ENCODE measurements at places on chromosomes 16 and 17.
A peak's percentile ranks its signal among the peaks of the same experiment; 100 is the strongest.

- peak; percentile 50 for DNase-seq
Measured at GRCh38 chr17:31095236-31096105, 694 bp downstream of the NF1 start.

- no peak for DNase-seq
Measured at GRCh38 chr17:49873926-49874325, 26.1 kb upstream of the TAC4 start.

DNA sequence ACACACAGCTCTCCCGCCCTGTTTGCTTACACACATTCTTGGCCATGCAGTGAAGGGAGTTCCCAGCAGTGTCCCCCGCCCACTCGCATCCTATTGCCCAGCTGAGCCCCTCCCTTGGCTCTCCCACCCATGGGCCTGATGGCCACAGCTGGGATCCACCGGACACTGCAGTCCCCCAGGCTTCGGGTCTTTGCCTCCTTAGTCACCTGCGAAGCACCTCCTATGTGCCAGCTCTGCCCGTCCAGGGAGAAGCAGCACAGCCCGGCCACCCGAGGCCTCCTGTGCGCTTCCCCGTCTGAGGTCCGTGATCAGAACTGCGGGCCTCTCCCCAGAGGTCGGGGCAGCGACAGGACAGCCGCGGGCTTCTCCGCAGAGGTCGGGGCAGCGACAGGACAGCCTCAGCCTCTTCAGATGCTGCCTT is 136.9 kb downstream of the BANP start:
- no peak for DNase-seq

GRCh38 chr17:47742319-47743181 is 9.5 kb downstream of the TBX21 start:
- peak; percentile 77 for DNase-seq

DNA sequence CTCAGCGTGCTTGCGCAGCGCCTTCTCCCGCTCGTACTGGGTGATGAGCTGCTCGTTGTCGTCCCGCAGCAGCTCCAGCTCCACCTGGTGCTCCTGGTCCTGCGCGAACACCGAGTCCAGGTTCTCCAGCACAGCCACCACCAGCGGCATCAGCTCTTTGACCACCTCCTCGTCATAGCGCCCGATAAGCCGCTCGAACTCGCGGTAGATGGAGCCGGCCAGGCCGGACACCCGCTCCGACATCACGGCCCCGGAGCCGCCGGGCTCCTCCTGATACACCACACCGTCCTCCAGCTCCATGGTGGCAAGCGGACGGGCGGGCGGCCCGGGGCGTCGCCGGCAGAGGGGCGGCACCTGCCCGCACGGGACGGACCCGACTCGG is 320 bp downstream of the SPAG9 start:
- DNase-seq = peak; percentile 68

DNA sequence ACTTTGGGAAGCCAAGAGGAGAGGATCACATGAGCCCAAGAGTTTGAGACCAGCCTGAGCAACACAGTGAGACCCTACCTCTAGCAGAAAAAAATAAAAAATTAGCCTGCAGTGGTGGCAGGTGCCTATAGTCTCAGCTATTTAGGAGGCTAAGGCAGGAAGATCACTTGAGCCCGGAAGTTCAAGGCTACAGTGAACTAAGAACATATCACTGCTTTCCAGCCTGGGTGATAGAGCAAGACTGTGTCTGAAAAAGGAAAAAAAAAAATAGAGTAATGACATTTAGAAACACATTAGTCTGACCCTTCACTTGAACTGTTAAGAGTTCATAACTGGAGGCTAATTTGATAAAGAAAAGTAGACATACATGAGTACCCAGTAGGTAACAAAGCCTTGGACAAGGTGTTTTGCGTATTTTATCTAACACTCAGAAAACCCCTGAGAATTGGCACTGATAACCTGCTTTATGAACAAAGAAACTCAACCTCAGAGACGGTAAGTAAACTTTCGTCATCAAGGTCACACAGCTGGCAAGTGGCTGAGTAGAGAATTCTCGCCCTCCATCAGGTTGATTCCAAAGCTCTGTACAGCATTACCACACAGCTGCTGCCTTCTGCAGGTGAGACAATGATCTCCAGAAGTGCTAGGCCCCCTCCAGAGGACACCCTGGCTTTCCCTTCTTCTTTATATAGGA is 101.1 kb downstream of the SMG6 start:
- DNase-seq = no peak

- DNase-seq = no peak
Measured at GRCh38 chr16:23771642-23772041, 16.8 kb downstream of the CHP2 start.

- peak; percentile 54 for DNase-seq
Measured at GRCh38 chr17:28684963-28685362, 23.0 kb downstream of the SUPT6H start.

DNA sequence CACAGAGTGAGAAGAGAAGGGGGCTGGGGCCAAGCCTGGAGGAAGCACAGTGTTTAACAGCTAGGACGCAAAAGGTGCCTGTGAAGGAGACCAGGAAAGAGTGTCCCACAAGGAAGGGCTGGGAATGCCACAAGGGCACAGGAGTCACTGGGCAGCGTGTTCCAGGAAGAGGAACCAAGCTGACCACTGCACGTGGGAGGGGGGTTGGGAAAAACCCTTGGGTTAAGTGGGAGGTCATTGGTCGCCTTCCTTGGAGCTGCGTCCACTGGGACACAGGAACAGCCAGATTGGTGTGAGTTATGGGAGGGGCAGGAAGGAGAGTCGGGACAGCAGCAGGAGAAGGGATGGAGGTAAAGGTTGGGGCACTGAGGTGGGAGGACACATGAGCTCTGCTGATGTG is 12.9 kb downstream of the TTYH2 start:
- DNase-seq = no peak

DNA sequence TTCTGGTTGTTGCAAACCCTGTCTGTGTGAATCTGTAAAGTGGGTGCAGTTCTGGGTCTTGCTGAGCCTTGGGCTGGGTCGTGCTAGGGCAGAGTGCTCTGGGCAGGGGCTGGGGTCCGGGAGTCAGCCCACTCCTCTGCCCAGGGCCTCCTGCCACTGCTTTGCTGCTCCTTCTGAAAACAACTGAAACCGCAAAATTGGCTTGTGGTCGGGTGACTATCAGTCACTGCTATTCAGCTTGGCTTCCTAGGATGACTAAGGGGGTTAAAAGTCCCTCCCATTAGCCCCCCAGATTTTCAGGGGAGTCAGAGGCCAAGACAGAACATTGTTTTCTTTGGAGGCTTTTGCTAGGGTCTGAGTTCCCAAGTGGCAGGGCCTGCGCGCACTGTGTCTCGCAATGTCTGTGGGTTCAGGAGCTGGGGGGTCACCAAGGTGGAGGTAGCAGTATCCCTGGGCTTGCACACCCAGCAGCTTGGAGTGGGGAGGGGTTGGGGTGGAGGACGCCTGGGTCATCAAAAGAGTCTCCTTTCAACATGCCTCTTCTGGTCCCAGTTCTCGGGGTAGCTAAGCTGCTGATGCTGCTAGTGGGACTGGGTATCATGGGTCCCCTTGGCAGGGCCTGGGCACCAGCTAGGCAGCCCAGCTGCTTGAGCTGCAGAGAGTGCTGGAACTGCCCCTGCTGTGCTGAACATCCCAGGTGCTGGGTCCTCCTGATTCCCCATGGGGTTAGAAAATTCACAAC is 13.5 kb upstream of the TBX21 start:
- no peak for DNase-seq

DNA sequence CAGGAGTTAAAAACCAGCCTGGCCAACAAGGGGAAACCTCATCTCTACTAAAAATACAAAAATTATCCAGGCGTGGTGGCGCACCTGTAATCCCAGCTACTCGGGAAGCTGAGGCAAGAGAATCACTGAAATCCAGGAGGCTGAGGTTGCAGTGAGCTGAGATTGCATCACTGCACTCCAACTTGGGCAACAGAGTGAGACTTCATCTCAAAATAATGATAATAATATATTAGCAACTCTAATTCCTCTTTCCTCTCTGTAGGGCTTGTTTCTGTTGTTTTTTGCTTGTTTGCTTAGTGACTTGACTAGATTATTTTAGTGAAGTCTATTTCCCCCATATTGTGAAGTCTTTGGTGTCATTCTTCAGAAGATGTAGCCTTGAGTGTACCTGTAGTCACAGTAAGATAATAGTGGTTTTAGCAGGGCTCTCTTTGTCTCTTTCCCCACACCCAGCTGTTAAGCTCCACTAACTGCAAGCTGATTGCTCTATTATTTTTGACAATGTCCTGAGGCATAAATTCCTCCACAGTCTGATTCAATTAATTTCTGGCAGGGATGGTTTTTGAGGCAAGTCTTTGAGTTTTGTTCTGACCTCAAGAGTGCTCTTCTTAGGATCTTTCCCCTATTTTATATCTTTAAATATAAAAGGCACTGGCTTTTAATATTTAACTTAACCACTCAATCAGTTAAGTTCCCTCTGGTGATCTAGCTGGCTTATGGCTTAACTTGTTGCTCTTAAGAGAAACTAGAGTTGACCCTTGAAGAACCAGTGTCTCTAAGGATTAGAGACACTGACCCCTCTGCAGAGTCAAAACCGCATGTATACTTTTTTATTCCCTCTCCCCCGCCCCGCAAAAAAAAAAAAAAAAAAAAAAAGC is 18.6 kb upstream of the TNFSF12 start:
- no peak for DNase-seq

DNA sequence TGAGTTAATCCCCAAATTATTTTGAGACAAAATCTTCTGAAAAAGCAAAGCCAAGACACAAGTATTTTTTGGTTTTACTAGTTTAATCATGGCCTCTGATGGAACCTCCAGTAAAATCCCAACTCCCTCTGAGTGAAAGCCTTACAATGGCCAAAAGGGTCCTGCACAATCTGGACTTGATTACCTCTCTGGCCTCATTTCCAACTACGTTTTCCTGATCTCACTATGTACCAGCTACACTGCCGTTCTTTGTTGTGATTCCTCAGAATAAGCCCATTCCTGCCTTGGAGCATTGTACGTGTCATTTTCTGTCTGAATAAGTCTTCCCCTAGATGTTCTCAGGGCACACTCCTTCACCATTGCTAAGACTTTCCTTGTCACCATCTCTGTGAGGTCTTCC is 37.3 kb downstream of the SPOP start:
- no peak for DNase-seq

GRCh38 chr17:66612993-66613392 is 221.9 kb upstream of the CACNG5 start:
- DNase-seq = no peak

GRCh38 chr17:48637323-48638260 is 11.4 kb upstream of the HOXB9 start:
- DNase-seq = peak; percentile 67

DNA sequence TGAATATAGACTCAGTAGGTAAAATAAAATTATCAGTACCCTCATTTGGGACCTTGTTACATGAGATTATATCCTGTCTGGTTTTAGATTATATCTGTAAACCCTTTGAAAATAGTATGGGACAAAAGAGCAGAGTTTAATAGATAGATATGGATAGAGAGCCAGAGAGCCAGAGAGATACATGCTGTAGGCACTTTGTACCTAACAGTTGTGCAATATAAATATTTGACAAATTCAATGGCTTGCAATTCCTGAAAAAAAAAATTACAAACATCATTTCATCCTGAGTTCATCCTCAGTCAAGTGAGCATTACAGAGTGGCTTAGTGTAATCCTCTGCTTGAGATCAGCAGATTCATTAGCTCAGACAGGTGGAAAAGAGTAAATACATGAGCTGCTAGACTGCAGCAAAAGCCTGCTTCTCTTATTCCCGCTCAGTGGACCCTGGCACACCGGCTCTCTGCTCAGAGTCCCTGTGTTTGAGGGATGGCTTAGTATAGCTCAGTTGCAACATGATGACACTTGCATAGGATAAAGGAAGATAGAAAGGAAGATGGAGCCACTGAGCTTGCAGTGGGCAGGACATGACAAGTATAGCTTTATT is 931.6 kb upstream of the GOT2 start:
- DNase-seq = no peak

GRCh38 chr16:57060323-57061083 is 31.9 kb upstream of the CPNE2 start:
- no peak for DNase-seq

GRCh38 chr17:83150369-83151055 is 71.1 kb downstream of the METRNL start:
- no peak for DNase-seq

DNA sequence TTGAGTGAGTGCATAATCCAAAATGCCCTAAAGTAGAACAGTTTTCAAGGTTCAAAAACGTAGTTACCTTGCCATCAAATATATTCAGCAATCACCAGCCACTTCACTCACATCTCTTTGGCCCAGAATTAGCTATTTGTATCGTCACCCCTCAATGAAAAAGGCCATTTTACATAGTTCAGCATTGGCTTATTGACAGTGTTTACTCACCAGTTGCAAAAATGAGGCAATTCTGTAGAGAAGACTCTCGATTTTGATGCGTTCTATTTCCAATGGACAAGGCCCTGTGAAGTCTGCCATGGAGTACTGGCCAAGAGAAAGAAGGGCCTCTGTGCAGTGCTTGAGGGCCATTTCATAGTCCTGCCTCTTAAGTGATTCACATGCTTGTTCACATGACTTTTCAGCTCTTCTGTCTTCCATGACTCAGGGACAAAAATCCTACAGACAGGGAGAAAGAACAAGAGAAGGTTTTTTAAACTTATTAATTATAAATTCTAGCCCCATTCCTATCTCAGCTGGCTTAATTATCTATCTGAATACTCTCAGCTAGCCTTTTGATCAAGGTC is 26.5 kb downstream of the HELZ start:
- peak; percentile 17 for DNase-seq

GRCh38 chr16:31216422-31217135 is at the start of gene PYDC1:
PYDC1 (minus strand) TSS chr16:31217135; CDS start chr16:31217028, 107 bp downstream.
- DNase-seq = no peak

GRCh38 chr17:2849327-2849670 is 53.1 kb downstream of the RAP1GAP2 start:
- no peak for DNase-seq

GRCh38 chr16:72889616-72890582 is 158.0 kb downstream of the ZFHX3 start:
- DNase-seq = no peak

DNA sequence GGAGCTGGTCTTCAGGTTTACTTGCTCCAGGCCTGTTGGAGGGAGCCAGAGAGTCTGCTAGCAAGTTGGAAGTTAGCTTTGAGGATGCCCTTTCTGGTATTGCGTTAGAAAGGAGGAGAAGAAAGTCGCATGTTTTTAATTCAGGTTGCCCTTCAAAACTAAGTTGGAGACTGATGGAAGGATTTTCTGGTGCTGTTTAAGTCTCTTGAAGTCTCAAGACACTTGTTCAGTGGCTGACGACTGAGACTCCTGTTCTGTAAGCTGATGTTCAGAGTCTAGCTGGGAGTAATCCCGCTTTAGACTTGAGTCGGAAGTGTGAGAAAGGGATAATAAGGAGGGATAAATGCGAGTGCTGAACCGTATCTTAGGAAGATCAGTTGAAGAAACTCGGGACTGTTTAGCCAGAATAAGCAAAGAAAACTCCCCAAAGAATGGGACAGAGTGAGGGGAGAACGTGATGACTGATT is 740 bp downstream of the AATF start:
- no peak for DNase-seq

- DNase-seq = peak; percentile 82
Measured at GRCh38 chr16:75074920-75075687, 41.5 kb downstream of the LDHD start.

DNA sequence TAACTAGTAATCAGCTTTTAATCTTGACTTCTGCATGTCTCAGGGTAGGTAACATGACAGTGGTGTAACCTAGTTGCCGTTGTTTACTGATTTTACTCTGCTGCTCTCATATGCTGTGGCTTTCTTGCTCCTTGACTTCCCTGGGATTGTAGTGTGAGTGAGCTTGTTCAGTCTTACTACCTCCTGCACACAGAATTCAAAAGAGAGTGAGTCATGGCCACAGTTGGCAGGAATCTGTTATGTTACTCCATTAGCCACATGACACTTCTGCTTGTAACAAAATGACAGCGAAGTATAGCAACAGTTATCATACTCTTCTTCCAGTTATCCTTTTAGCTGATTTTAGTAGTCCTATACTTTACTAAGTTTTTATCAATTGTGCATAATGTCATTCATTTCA is 18.8 kb downstream of the TNRC6A start:
- peak; percentile 90 for DNase-seq

All from cardiac muscle cell (in vitro differentiated cells and primary cell).